T1000 (cell line): ENCODE measurements at places on chromosomes 3 and 15.

DNA sequence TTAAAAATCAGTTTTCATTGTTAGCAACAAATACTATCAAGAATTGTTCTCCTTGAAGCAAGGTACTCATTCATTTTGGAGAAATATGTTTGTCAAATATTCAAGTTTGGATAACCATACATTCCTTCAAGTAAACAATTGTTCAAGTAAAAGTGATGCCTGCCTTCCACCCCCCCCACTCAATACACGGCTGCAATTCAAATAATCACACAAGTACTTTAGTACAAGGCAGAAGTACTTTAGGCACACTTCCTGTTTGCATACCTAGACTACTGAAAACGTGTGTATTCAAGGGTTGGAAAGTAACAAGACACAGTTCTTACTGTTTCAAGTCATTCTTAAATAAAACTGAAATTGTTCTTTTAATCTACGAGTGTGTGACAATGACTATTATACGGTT lies 45.4 kb downstream of the TJP1 start:
- no peak for DNase-seq

DNA sequence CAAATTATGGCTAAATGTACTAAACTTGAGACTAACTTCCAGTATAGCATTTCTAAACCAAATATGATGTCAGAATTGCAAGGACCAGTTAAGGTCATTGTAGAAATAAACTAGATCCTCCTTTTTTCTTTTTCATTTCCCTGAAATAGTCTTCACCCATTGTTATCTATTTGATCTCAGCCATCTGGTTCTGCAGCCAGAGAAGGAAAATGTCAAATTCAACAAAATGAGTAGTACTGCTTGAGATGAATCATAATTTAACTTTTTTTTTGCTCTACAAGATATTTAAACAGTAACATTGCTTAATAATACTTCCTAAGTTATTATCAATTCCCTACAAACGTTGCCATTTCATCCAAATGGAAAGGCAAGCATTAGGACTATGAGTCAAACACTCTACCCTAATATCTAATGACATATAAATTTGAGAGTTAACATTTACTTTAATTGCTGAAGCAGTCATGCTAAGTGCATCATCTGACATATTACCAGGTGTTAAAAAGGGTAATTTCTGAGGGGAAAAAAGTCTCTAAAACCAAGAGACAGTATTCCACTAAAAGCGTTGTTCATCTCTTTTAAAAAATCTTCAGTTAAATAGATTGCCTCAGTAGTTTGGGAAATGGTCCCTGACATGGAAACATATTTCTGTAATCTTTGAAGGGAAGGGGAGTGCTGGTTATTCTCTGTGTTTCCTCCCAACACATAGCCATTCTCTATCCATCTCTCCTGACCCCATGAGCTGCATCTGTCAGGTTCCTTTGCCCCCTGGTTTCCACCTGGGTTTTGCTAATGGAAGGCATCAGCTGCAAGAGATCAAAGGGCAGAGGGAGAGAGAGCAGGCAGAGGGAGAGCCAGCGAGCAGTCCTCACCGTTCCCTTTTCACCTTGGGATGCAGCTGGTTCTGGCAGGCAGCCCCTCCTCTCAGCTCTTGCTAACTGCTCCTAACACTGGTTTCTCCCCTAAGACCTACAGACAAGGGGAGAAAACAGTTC lies 138.5 kb downstream of the ARPP21 start:
- DNase-seq, result no peak

GRCh38 chr3:4778119-4778518 lies 201.1 kb upstream of the BHLHE40 start:
- DNase-seq, result no peak

DNA sequence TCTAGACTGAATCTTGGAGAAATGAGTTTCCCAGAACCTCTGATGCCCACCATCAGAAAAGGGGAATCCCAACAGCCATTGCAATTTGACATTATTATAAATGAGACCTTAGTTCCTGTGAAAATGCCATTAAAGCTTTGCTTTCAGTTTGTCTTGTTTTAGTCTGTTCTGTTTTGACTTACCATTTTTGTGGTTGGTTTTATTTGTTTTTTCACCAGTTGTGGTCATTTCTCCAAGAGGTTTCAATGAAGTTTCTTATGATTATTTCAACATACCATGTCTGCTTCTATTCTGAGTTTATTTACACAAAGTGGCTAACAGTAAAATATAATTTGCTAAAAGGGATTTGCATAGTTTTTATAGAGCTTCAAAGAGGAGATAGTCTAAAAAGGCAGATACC lies 175.0 kb upstream of the MCTP2 start:
- no peak for DNase-seq

DNA sequence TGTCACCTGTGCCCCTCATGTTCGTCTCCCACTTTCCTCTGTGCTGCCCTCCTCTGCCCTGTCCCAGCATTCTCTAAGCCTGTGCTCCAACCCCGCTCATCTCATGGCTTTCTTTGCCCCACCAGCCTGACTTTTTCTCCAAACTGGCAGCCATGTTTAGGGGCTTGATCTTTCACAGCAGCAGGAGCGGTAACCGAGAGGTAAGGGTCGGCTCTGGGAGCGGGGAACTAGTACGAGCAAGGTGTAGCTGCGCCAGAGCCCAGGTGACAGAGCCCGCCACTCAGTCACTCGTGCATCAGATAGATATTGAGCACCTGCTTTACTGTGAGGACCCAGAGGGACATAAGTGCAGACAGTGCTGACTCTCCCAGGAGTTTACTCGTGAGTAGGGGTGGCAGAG lies 13.4 kb downstream of the MAN2A2 start:
- no peak for DNase-seq

GRCh38 chr3:151900884-151901643 lies 27.6 kb downstream of the SUCNR1 start:
- no peak for DNase-seq

DNA sequence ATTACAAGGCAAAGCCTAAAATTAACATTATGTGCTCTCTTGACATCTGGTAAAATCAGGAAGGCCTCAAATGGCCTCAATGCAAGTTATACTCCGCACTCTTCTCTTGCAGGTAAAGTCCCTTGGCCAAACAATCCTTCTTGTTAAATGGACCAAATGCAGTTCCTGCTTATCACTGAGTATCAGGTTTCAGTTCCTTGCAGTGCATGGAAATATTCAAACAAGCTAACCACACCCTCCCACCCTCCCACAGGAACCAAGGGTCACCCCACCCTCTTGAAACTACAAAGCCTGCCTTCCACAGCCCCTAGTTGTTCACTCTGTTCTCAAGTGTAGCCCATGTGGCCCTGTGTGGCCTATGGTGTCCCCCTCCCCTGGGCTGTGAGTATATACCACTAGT lies 171.9 kb upstream of the CADPS start:
- DNase-seq, result no peak

- peak; percentile 58 for DNase-seq
Measured at GRCh38 chr3:131543714-131544113, 40.9 kb upstream of the MRPL3 start.

DNA sequence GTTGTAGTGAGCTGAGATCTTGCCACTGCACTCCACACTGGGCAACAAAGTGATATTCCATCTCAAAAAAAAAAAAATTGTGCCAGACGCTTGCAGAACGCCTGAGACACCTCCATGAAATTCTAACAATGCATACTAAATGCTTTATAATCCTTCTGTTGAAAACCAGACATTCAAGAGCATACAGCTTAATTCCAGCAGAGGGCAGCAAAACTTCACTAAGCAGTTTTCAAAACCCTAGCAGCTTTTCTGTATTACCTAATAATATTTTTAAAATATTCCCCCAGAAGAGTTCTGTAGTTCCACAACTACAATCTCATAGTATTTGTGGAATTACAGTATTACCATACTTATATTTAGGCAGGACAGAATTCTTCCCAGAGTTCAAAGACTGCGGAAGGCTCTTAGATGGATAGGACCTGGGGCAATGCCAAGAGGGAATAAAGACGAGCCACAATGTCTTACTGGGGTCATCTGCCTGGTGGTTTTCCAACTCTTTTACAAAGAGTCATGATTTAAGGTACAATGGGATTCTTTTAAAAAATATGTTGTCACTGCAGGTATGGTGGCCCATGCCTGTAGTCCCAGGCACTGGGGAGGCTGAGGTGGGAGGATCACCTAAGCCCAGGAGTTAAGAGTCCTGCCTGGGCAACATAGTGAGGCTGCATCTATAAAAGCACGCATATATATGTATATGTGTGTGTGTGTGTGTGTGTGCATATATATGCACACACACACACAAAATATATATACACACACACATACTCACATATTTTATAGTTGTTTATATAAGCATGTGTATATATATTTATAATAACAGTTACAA lies 19.6 kb upstream of the TASOR start:
- peak; percentile 55 for DNase-seq
